ENCODE measurements at places on chromosomes 3 and 15.

GRCh38 chr3:34008191-34008590 is 209.8 kb downstream of the PDCD6IP start:
- DNase-seq, result no peak

GRCh38 chr3:127064391-127065137 is 81.6 kb downstream of the PLXNA1 start:
- DNase-seq, result no peak

- no peak for DNase-seq
Measured at GRCh38 chr3:37050282-37050681, 57.0 kb downstream of the MLH1 start.

DNA sequence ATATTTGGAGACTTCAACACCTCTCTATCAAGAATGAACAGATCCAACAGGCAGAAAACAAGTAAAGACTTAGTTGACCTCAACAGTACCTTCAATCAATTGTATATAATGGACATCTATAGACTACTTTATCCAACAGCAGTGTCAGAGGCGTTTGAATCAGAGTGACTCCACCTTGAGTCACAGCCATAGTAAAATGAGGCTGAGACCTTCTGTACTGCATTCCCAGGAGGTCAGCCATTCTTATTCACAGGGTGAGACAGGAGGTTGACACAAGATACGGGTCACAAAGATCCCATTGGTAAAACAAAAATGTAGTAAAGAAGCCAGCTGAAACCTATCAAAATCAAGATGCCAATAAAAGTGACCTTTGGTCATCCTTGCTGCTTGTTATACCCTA is 299.8 kb downstream of the CNTN3 start:
- no peak for DNase-seq

DNA sequence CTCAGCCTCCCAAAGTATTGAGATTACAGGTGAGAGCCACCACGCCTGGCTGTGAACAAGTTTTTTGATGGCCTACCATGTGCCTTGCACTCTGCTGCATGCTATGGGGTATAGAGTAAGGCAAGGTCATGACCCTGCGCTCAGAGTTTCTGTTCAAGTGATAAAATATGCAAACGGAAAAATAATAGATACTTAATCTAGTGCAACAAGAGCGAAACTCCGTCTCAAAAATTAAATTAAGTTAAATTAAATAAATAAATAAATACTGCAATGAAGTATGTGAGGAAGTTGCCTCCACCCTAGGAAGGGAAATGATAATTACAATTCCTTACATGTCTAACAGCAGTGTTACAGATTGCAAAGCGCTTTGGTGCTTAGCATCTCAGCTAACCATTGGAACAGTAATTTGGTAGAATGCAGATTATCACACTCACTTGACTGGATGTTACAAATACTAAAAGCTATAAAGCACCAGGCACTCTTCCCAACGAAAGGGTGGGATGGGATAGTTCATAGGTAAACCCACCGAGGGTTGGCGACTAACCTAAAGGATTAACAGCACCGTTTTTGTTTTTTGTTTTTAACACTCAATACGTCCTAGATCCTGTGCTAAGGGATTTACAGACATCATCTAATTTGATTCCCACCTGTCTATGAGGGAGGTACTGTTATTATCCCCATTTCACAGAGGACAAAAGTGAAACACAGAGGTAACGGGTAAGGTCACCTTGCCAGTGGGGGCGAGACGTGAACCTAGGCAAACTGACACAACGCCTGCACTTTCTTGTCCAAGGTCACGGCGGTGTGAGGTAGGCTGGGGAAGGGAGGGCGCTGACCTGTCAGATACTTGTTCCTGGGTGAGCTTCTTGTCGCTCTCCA is 793 bp upstream of the FANCD2 start:
- DNase-seq, result no peak
